ENCODE measurements at places on chromosomes 5 and 9. TPM values are rescaled to one million over a fixed set of nuclear protein-coding genes. Genes with fewer than 3 reads are reported as not detected.
A peak's percentile ranks its signal among the peaks of the same experiment; 100 is the strongest.

UAP1L1 gene
- total RNA-seq, result 14.9 TPM

- no peak for DNase-seq
Observed at GRCh38 chr9:128113526-128114325, 13.8 kb downstream of the PTGES2 start.

DNA sequence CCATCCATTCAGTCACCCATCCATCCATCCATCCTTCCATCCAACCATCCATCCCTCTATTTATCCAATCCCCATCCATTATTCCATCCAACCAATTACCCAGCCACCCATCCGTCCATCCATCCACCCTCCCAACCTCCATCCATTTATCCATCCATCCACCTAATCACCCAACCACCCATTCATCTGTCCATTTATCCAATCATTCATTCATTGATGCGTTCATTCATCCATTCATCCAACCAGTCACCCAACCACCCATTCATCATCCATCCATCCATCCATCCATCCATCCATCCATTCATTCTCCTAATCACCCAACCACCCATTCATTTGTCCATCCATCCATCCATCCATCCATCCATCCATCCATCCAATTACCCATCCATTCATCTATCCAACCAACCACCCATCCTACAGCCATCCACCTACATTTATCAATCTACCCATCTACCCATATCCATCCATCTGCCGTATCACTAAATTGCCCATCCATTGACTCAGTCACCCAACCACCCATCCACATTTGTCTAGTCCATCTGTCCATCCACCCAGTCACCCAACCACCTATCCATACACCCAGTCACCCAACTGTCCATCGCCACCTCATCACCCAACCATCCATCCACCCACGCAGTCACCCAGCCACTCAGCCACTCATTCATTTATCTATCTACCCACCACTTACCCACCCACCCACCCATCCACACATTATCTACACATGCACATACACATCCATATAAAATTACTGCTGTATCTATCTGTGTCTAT, 165.4 kb downstream of the TRIO start:
- no peak for DNase-seq

DNA sequence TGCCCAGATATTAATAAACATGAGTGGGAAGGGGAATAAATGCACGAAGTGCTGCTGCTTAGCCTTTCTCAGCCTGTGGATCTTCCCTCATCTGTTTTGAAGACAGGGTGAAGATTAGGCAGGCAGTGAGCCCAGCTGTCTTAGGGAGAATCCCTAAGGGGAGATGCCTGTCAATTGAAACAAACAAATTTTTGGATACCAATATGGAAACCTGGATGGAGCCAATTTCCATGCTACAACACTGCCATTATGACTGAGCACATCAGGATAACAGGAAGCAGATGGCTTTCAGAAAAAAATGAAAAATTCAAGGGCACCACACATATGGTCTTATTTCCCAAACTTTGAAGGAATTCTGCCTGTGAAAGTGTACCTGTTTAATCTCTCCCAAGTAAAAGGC, 80.3 kb downstream of the HMHB1 start:
- DNase-seq, result no peak

DNA sequence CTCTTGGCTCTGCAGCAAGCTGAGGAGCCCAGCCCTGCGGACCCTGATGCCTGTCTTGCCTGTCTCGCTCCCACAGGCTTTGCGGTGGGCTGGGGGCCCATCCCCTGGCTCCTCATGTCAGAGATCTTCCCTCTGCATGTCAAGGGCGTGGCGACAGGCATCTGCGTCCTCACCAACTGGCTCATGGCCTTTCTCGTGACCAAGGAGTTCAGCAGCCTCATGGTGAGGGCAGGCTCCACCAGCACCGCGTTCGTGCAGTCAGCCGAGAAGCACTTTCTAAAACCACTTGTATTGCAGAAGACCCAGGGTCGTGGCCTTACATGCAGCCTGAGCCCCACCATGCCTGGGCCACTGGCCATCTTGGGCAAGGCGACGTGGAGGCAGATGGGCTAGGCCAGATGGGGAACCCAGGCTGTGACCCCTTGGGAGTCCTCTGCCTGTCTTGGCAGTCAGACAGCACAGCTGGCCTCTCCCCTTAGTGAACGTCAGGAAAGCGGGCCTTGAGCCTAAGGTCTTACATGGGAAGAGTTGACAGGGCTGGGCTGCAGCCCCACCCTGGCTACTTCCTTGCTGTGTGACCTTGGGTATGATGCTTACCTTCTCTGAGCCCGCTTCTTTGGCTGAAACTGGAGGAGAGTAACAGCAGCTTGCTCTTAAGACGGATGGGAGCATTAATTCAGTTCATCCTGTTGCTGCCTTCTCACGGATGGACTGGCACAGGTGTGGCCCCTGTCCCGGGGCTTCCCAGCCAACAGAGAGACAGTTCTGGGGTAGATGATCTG, 8.6 kb downstream of the SLC2A8 start:
- no peak for DNase-seq

- no peak for DNase-seq
Observed at GRCh38 chr9:132077881-132078698, 1.6 kb downstream of the MED27 start.

DNA sequence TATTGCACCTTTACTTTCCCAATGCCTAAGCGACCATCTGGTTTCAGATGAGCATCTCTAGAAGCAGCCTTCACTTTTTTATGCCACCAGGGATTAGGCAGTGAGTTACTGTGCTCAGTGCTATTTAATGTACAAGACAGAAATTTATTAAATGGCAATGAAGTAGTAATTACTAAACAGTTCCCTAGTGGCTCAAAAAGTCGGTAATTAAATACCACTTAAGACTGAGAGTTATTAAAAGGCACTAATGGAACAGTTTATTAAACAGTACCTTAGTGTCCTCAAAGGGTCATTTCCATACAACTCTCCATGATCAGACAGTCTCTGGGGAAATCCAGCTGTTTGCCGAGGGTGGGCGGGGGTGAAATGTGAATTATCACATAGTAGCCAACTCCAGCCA, 42.3 kb downstream of the LHFPL2 start:
- DNase-seq, result no peak

- no peak for DNase-seq
Observed at GRCh38 chr5:172528440-172528839, 74.1 kb upstream of the SH3PXD2B start.

- DNase-seq, result no peak
Observed at GRCh38 chr5:36734422-36734821, 128.0 kb downstream of the SLC1A3 start.

- no peak for DNase-seq
Observed at GRCh38 chr5:174625591-174626350, 98.6 kb upstream of the MSX2 start.

- DNase-seq, result no peak
Observed at GRCh38 chr9:82456642-82457041, 468.1 kb downstream of the SPATA31D1 start.

DNA sequence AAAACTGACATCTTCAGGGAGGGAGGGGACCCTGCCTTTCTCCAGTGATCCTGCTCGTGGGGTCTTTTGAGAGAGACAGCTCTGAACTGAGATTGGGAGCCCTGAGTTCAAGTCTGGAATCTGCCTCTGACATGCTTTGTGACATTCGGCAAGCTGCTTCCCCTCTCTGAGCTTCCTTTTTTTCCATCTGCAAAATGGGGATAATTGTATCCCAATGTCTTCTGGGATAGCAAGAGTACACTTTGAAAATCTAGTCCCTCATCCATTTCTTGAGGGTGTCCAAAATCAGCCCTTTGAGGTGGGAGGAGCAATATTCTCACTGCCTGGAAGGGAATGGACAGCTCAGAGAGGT, 186.3 kb downstream of the RGS3 start:
- no peak for DNase-seq

DNA sequence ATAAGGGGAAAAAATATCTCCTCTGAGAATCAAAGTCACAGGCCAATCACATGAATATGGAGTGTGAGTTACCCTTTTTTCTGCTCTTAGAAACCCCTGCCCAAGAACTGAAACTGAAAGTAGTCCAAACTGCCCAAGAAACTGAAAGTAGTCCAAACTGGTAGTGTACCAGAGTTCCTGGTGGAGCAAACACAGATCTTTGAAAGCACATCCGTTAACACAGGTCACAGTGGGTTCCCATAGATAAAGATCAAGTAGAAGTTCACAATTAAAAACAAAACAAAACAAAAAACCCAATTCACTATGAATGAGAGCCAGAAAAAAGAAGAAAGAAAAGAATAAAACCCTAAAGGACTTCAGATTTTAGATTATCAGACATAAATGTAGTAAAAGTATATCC, 332.4 kb upstream of the EFNA5 start:
- peak; percentile 11 for DNase-seq

IGFBPL1 gene
- not detected for total RNA-seq

DNA sequence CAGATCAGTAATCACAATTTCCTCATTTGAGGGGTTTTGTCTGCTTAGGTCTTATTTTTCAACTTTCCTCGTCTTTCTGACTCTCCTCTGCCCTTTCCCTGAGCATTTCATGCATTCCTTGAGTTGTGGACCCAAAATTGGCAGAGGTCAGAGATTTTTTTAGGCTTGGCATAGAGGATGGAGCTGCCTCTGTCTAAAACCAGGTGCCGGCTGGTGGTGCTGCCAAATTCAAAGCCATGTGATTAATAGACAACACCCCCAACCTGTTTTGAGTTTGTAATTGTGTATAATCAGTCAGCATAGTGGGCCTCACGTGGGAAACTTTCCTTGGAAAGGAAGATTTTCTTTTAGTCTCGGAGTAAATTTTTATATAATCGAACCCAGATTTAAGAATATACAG, 39.6 kb downstream of the TJP2 start:
- DNase-seq, result no peak

GRCh38 chr9:127382541-127382940, 14.4 kb upstream of the SLC2A8 start:
- DNase-seq, result no peak

- no peak for DNase-seq
Observed at GRCh38 chr5:21615195-21615765, 1237.9 kb downstream of the CDH12 start.

DNA sequence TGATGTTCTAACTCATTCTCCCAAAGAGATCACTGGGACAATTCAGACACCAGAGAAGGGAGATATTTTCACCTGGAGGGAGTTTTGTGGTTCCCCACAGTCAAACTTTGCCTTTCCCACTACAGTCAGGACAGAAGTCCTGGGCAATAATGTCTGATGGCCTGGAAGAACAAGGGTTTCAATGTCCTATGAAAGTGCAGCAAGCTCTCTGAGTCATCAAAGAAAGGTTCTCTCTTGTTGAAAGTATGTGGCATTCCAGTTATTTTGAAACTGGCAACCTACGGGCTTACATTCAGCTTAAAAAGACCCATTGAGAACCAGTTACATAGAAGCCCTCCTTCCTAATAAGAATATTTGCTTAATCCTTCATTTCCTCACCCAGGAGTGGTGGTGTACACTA, 103.9 kb downstream of the INSYN2B start:
- DNase-seq, result no peak

PCA3 gene
- total RNA-seq, result not detected

DNA sequence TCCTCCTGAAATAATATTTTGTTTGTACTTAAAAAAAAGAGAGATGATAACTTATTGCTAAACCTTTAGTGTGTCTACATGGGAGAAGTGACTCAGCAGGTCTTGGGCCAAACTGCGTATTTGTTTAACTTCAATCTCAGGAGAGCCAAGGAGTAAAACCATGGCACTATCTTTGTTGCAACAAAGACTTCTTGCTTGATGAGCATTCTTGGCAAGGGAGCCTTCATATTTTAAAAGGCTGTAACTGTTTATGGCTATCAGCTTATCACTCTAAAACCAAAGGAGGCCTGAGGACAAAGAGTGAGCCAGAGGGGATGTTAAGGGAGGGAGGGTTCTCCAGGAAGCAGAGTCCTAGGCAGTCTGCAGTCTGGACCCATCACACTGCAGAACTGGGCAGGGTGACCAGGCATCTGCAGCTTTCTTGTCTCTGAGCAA, 216.2 kb upstream of the S1PR3 start:
- DNase-seq, result no peak

GLRA1 gene
- total RNA-seq, result not detected

GRCh38 chr5:173646692-173647091, 30.2 kb upstream of the BOD1 start:
- no peak for DNase-seq

DNA sequence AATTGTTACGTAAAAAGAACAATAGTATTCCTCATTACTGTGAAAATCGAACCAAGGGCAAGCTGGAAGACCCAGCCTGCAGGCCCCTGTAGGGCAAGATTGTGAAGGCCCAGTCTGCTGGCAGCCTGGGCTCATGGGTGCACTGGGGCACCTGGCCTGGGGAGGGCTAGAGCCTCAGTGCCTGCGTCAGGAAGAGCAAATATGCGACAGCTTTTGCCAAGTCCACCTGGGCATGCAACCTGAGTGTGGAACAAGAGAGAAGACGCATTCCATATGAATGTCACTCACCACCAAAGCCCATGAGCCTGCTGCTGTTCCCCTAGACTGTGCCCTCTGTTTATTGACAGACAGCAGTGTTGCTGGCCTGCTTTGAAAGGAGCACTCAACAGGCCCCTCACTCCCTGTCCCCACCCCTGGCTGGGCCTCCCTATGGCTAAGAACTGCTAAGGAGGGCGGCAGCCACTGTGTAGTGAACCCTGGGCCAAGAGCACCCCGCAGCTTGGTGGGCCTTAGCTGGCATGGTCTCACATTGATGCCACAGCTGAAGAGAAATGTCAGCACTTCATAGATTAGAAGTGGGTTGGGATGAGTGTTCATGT, 28.2 kb downstream of the PSD2 start:
- DNase-seq, result no peak

GRCh38 chr5:15630441-15630840, 130.5 kb downstream of the FBXL7 start:
- no peak for DNase-seq

- DNase-seq, result no peak
Observed at GRCh38 chr9:123601828-123602227, 245.8 kb downstream of the CRB2 start.

KLF4 gene
- 3.3 TPM for total RNA-seq

DNA sequence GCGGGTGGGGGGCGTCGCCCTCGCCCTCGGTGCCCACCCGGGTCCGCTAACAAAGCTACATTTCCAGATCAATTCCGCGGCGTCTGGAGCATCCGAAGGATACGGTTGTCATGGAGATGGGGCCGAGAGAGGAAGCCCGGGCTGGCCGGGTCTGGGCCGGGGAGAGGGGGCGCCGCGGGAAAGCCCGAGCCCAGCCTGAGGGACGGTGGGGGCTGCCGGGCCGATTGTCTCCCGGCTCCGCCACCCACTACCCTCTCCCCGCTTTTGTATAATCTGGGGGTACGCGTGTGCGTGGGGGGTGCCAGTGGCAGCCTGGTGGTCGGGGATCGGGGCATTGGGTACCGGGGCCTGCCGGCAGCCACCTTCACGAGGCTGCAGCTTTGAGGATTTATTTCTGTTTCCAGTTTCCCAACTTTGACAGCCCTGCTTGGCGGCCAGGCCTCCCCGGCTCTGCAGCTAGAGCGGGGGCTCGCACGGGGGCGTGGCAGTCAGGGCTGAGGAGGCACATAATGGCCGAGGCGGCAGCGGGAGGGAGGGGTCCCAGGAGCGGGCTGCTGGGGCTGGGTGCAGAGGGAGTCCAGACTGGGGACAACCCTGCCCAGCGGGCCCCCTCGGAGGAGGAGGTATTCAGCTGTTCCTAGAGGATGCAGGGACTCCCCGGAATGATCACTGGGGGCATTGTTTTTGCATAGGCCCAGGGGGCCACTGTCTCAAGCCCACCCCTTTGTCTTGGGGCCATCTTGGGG, 626 bp downstream of the PSD2 start:
- DNase-seq, result no peak

TCF7 gene
- total RNA-seq, result 77.2 TPM
